Stimulated activated CD4-positive, alpha-beta T cell treated with anti-CD3 and anti-CD28 coated beads, Interleukin-4, amount 100 ng/mL, for 24 hours (primary cell): ENCODE measurements at places on chromosomes 5 and 9.

- DNase-seq = peak; percentile 83
These were observed 25.7 kb downstream of the ZMAT2 start for GRCh38 chr5:140725799-140726471.

DNA sequence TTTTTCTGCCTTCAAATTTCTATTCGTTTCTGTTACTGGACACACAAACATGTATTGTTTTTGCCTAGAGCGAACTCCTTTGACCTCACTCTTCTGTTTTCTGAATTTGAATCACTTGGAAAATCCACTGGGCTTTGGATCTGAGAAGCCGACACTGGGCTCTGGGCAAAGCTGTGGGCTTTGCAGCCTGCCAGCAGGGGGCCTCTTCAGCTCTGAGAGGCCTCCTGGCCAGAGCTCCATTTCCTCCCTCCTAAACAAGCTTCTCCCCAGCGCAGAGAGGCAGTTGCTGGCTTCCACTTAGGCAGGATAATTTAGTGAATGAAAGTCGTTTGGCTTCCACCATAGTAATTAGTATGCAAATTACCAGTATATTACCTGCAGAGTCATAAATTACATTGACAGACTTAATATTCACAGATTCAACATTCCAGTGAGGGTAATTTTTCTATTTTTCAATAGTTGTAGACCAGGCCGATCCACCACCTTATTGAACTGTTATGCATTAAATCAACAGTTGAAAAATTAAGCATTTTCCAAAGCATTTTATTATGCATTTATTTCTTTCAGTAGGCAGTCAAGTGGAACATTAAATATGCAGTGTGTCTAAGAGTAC is 104.0 kb upstream of the ZNF366 start:
- DNase-seq = peak; percentile 36

DNA sequence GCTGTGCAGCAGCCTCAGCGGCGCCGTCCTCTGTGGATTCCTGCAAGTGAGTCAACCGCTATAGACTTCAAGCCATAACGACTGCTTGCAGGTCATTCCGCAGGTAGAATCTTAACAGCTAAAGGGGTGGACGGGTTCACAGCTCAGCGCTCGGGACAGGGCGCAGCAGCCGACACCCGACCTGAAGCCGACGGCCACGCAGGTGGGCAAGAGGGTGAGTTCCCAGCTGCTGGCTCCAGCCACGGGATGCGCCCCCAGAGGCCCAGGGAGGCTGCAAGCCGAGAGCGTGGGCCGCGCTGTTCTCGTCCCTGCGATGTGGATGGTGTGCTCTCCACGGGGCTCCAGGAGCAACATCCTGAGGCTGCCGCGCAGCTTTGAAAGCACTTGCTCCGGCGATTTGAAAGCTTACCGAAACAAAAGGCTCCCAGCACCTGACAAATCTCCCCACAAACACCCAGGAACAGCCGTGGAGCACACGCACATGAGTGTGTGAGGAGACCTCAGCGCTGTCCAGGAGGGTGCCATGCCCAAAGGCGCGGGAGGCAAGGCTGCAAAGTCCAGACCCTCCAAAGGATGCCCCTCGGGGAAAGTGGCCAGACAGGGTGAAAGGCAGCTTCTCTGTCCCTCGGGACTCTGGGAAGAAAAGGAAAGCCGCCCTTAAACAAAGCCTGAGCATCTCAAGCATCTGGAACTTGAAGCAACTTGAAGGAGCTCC is 48.7 kb downstream of the EXD3 start:
- DNase-seq = no peak

DNA sequence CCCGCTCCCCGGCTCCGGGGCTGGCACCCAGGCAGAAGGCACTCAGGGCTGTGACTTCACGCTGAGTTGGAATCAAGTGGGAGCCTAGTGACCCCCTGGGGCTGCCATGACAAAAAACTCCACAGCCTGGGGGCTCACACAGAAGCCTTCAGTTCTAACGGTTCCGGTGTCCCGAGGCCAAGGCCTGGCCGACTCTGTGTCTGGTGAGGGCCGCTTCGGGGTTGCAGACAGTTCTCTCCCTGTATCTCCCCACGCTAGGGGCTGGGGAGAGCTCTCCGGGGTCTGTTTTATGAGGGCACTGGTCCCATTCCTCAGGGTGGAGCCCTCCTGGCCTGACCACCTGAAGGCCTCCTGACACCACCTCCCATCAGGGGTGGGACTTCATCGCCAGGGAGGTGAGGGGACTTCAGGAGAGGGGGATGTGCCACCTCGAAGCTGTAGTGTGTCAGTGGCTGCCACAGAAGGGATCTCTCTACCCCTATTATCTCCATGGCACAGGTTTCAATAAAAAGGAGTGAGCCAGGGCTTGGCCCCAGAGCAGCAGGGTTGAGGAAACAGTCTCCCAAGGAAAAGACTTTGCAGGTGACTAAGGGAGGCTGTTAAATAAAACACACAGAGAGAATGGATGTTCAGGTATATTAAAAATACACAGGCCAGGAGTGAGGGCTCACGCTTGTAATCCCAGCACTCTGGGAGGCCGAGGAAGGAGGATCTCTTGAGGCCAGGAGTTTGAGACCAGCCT is 1.5 kb upstream of the SLC6A3 start:
- no peak for DNase-seq

DNA sequence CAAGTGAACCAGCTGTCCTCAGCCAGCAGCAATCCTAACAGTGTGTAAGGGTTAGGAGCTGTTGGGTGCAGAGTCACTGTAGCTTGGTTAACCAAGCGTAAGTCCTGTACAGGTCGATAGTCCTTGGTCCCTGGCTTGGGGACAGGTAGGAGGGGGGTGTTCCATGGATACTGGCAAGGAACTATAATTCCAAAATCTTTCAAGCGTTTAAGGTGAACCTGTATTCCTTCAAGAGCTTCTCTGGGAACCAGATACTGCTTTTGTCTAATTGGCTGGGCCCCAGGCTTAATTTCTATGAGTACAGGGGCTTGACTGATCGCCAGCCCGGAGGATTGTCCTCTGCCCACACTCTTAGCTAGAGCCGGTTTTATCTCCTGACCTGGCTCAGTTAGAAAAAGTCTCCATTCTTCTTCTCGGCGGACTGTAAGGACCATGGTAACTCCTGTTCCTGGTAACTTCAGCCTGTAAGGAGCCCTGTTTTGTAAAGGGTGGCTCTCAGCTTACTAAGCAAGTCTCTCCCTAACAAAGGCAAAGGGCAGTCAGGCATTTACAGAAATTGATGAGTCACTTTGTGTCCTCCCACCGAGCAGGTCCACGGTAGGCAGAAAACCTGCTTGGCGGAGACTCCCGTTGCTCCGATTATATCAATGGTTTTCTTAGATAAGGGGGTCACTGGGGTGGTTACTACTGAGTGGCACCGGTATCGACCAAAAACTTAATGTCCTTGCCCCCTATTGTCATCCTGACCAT is 6.0 kb upstream of the ZNF354C start:
- DNase-seq = no peak

DNA sequence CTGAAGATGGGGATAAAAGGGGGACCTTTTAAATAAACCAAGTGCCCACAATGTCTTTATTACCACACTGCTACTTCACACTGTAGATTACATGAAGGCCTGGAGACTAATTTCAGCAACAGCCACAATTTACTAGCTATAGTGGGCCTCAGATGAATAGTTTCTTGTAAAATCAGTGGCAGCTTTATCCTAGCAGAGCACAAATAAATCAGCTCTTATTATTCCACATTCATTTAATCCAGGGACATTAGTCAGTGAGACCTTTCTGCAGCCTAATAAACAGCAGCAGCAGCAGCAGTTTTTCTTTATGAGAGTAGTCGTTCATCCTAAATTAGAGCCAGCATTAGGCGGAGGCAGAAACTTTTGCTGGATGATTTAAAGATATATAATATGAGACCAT is 542.3 kb downstream of the PSAT1 start:
- no peak for DNase-seq

DNA sequence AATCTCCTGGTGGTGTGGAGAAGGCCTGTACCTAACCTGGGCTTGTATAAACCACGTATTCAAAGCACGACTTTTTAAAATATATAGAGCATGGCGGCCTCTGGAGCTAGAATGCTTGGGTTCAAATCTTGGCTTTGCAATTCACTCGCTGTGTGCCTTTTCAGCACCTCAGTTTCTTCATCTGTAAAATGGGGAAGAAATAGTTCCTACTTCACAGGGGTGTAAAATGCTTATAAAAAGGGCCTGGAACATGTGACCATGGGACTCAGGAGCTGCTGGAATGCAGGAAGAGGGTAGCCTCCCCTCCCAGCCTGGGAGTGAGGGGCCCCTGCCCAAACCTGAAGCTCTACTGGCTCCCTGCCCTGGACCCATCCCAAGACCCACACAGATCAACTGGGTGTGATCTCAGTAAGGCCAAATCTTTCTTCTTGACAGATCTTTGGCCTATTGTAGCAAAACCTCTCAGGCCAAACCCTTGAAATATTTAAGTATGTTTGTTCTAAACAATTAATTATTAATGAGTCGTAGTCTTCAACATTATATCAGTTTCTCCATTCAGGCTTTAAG is 269.0 kb downstream of the ZSWIM6 start:
- no peak for DNase-seq

GRCh38 chr5:167793700-167794099 is 497.7 kb upstream of the WWC1 start:
- DNase-seq = no peak

- no peak for DNase-seq
These were observed 89.0 kb downstream of the ARSB start for GRCh38 chr5:78896132-78896531.

DNA sequence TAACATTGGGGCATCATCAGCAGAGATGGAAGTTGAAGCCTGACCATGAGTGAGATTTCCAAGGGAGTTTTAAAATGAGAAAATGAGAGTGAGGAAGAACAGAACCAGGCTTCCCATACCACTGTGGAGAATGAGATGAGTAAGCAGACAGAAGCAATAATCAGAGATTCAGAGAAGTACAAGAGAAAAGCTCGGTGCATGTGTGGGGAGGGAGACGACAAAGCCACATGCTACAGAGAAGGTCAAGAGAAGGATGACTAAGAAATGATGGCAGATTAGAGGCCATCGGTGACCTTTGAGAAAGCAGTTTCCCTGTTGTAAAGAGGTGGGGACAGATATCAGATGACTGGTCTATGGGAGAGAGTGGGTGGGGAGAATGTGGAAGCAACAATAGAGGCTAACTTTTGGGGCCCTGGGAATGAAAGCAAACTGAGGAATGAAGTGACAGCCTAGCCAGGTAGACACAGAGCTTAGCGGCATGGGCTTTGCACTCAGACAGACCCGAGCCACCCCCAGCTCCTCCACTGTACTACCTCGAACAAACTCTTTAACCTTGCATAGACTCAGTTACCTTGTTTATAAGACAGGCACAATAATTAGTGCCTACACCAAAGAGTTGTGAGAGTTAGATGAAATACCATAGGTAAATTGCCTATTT is 207.7 kb downstream of the PIK3R1 start:
- DNase-seq = no peak

- DNase-seq = no peak
These were observed 668 bp downstream of the RANBP3L start for GRCh38 chr5:36300927-36301540.

- DNase-seq = no peak
These were observed 19.2 kb downstream of the PPP2CA start for GRCh38 chr5:134206627-134207160.

DNA sequence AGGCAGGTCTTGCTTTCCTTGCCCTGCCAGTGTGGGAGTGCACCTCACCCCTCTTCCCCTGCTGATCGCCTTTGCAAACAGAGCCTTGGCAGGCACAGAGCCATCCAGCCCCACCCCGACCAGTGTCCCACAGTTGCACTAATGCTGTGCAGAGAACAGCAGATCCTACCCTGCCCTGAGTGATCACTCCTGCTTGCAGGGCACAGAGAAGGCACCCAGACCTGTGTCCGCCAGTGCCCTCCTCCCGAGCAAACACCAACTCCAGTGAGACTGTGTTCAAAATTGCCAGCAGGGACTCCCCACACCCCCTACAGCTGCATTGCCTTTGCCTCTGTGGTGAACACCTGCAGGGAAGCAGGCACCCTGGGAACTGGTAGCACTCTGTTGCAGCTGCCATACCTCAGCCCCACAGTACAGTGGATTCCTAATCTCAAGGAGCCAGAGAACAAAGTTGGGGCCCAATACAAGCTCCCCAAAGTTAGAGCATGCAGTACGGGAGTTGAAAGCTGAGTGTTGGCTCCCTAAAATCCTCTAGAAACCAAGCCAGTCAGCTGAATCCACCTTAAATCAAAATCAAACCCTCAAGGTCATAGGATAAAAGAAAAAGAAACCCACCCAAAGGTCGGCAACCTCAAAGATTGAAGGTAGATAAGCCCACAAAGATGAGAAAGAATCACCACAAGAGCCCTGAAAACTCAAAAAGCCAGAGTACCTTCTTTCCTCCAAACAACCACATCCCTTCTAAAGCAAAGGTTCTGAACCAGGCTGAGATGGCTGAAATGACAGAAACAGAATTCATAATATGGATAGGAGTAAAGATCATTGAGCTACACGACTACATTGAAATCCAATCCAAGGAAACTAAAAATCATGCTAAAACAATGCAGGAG is 92.9 kb upstream of the PIK3R1 start:
- DNase-seq = no peak

GRCh38 chr9:27505744-27506161 is 18.3 kb upstream of the IFNK start:
- DNase-seq = no peak

DNA sequence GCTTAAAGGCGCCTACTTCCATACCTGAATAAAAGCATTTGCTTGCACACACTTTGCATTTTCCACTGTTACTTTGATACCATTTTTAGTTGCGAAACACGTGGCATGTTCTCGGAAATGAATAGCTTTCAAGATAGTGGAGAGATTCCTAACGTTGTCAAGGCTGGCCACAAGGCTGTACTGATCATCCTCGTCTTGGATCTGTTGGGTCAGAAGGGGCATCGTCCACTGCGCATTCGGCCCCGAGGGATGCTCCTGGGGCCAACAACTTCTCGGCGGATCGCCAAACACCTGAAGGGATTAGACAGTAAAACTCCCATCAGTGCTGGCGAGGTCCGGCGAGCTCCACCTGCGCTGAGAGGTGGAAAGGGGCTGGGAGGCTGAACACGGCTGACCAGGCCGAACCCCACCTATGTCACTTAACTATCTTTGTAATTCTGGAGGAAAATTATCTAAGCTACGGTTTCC is 599 bp downstream of the RAD1 start:
- peak; percentile 9 for DNase-seq

DNA sequence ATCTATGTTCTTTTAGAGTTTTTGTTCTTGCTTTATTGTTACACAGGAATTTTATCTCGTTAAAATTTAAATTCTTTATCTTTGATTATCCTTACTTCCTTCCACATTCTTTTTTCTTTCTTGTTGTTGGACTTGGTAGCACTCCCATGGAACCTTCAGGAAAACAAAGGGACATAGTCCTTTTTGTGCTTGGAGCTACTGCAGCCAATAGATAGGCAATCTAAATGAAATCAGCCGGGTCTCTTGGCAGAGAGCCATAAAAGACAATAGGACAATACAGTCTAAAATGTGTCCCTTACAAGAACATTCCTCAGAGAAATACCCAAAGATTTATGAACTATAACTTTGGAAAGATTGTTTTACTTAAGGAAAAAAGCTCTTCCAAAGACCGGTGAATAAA is 548.1 kb upstream of the C9orf72 start:
- DNase-seq = no peak

DNA sequence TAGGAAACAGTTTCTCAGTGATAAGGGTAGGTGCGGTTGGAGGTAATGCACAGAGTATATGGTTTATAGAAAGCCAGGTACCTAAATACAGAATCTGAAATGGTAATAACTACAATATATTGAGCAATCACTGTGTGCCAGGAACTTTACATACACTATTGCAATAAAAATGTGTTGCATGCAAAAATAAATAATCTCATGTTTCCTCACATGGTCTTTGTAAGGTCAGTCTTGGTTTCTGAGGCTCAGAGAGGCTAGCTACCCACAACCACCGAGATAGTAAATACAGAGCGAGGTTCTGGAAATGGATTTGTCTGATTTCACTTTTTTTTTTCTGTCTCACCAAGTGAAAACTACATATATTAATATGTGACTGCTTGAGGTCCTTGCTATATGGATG is 128.9 kb downstream of the CAMK4 start:
- no peak for DNase-seq
